ENCODE measurements at places on chromosomes 5 and 9. TPM values are rescaled to one million over a fixed set of nuclear protein-coding genes. Genes with fewer than 3 reads are reported as not detected.

- DNase-seq = no peak
Observed at GRCh38 chr5:132458651-132459030, 31.9 kb downstream of the IRF1 start.

The NDFIP1 gene
- 114 TPM for polyA plus RNA-seq

- DNase-seq = no peak
Observed at GRCh38 chr5:107269256-107269655, 401.5 kb downstream of the EFNA5 start.

The BAAT gene
- polyA plus RNA-seq = 0.47 TPM

- DNase-seq = peak; percentile 10
Observed at GRCh38 chr5:111278858-111279504, 54.8 kb downstream of the CAMK4 start.

- peak; percentile 55 for DNase-seq
Observed at GRCh38 chr5:15694696-15695214, 194.8 kb downstream of the FBXL7 start.

DNA sequence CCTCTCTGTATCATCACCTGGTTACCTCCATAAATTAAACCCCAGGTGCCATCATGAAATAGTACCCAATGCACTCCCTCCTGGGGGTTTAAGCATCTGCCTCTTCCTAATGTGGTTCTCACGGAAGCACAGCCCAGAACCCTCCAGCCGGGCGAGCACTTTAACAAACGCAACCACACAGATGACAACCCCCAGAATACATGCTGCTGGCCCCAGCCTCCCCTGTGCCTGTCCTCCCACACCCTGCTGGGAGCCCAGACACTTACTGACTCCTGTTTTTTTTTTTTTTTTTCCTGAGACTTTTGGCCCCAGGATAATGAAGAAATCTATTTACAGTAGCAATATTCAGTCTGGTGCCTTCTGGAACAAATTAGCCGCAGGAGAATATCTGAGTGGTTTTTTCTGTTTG lies 50.0 kb upstream of the COL5A1 start:
- DNase-seq = no peak

GRCh38 chr9:94018628-94019027 lies 63.5 kb upstream of the BARX1 start:
- no peak for DNase-seq

GRCh38 chr5:98905857-98906688 lies 22.7 kb downstream of the CHD1 start:
- peak; percentile 42 for DNase-seq

- DNase-seq = no peak
Observed at GRCh38 chr9:70352802-70353201, 61.7 kb downstream of the KLF9 start.

The IL13 gene
- not detected for polyA plus RNA-seq

- no peak for DNase-seq
Observed at GRCh38 chr5:9690751-9691150, 60.6 kb upstream of the TAS2R1 start.

The GAPT gene
- polyA plus RNA-seq = 0.49 TPM

- DNase-seq = no peak
Observed at GRCh38 chr5:171797543-171797942, 11.9 kb downstream of the SMIM23 start.

GRCh38 chr5:126508962-126509279 lies 85.7 kb downstream of the GRAMD2B start:
- no peak for DNase-seq

DNA sequence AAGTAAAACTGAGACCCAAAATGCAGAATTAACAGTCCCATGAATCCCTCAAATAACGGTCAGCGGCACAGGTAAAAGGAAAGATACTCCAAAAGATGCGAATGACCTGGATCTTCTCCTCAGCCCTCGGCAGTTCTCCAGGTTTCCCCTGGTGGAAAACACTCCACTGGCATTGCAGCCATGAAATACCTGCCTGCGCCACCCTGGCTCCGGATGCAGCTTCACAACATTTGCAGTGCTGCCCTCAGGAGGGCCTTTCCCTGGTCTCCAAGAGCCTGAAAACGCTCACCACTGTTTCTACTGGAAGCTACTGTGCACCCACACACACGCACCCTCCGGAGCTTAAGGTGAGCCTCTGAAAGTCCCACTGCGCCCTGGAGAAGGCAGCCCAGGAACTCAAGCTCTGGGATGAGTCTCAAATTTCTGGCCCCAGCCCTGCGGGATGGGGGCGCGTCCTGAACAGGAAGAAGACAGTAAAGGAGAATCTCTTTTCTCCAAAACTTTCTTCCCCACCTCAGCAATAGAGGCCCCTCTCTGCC lies 612 bp downstream of the UGT3A2 start:
- peak; percentile 12 for DNase-seq

DNA sequence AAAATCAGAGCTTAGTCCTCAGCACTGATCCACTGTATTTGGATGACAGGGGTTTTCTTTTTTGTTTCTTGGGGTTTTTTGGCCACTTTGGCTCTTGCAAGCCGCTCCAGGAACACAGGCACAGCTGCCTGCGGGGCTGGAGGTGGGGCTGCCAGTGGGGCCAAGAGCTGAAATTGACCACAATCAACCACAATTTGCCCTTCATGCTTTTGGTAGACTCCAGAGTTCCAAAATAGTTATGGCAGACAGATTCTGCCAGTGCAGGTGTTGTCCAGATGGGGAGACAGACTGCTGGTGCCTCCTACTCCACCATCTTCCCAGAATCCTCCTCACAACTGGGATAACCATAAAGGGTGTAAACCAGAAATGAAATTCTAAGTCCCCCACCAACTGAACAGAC lies 36.5 kb downstream of the PLEKHG4B start:
- no peak for DNase-seq

DNA sequence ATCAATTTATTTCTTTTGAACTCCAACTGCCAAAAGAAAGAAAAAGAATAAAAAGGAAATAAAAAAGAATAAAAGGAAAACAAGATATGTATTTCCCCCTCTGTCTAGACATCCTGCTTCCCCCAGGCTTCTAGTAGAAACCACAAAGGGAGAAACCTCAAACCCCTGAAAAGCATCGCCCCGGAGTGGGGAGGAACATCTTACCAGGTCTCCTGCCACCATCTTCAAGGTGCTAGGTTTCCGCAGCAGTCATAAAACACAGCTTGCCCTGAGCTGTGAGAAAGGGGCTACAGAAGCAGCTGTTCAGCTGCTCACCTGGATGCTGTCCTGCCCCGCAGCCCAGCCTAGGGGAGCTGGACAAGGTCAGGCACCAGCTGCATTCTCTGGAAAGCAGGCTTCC lies 487.7 kb downstream of the GADD45G start:
- no peak for DNase-seq

- DNase-seq = no peak
Observed at GRCh38 chr5:168553377-168554130, 24.4 kb downstream of the FBLL1 start.

GRCh38 chr9:36659500-36659899 lies 86.8 kb downstream of the MELK start:
- DNase-seq = no peak

All from renal pelvis (tissue), 12 donors.